GM20000 (cell line): ENCODE measurements at places on chromosomes 4 and X.
A peak's percentile ranks its signal among the peaks of the same experiment; 100 is the strongest.

DNA sequence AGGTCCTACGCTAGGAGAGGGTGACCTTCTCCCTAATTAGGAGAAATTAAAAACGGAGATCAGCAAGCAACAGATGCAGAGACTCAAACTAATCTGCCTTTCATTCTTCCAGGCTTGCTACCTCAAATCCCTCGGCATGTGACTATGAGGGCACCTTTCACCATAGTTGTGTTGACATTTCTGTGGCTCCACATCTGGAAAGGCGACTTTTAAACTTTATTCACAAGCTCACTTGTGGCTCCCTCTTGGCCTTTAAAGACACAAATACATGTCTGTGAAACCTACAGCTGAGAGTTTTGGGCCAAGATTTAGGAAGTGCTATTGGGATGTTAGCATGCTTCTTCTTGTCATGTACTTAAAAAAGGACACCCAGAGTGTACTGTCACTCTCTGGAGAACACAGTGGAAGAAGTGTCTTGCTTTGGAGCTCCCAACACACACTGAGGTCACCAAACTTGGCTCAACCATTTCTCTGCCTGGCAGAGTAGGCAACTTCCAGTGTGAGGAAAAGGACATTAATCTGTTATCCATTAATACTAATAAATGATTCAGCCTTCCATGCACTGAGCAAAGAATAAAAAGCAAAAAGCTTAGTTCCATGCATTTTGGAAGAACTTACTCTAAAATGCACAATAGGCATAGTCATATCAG lies 60.1 kb downstream of the LDB2 start:
- no peak for DNase-seq

- no peak for DNase-seq
These were observed 167.7 kb downstream of the DCAF12L2 start for GRCh38 chrX:125998432-125998831.

DNA sequence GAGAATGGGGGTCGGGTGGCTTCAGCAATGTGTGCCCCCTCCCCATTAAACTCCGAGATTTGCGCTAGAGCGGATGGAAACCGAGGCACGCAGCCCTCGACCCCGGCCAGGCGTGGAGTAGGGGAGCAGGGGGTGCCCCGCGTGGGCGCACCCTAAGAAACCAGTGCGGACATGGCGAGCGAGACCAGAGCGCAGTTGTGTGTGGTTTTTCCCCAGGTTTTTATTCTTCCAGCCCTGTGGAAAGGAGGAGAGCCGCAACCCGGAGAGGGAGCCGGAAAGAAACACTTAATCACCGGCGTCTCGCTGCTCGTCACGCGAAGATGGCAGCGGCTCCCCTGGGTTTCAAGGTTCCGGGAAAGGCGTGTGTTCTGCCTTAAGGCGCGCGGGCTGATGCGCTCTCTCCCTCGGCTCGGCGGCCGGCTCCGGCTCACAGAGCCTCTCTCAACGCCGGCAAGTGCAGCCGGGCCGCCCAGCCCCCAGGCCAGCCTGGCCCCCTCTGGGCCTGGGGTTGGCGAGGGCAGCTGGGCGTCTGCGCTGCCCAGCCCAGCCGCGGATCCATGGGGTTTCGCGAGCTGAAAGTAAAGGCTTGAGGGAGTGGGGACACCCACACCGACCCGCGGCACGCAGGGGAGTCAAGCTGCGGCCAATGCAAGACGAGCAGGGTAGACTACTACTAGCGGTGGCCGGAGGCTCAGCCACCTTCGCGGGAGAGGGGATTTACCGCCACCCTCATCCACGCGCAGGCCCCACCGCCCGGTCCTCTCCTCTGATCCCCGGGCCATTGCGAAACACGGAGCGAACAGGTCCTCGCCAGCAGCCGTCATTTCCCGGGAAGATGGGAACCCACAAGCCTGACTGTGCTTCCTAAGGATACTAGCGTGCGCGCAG lies 74.0 kb upstream of the BCOR start:
- DNase-seq = peak; percentile 28

DNA sequence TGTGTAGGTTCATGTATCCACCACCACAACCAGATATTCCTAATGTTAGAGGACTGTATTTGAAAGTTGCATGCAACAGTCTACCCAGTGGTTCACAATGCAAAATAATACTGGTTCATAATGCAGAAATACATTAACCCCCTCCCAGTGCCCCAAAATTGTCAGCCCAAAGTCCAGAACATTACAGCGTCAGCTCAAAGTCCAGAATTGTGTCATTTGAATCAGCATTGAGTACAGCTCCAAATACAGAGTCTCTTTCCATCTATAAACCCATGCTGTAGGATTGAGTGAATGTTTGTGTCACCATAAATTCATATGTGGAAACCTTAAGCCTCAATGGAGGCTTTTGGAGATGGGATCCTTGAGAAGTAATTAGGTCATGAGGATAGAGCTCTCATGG lies 54.0 kb downstream of the MCUB start:
- DNase-seq = no peak

- DNase-seq = no peak
These were observed 47.1 kb downstream of the FAM193A start for GRCh38 chr4:2583517-2583916.

- DNase-seq = no peak
These were observed 4.5 kb upstream of the TMEM255A start for GRCh38 chrX:120315776-120316175.

- no peak for DNase-seq
These were observed 2.1 kb downstream of the GSTCD start for GRCh38 chr4:105710678-105711077.

DNA sequence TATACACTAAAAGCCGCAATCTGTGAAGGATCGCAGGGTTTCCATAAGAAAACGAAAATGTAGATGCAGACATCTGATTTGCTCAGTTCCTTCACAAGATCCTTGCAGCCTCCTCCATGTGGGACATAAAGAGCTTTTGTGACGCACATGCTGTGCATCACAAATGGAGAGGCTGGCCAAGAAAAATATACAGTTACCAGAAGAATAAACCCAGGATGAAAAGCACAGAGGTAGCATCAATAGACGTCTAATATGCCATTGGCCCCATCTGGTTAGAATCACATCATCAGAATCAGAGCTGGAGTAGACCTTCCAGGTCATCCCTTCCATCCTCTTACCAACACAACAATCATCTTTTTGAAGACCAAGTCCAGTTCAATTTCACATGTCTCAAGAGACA lies 517.4 kb downstream of the RAB28 start:
- DNase-seq = no peak

DNA sequence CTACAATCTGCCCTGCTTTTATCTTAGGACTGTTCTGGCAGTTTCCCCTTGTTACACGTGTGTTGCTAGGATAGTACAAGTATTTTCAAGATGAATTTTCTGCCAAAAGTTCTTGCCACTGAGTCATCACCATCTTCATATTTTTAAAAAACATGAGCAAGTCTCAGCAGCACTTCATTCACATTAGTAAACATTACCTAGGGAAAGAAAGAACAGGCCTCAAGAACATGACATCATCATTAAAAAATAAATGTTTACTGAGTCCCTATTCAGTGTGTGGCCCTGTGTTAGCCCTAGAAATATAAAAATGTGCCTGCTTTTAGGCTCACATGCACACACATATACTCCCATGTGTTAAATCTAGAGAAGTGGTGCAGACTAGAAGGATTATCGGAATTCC lies 18.7 kb upstream of the GPC3 start:
- no peak for DNase-seq

GRCh38 chrX:135707880-135708279 lies 5.6 kb upstream of the CT45A1 start:
- peak; percentile 17 for DNase-seq

DNA sequence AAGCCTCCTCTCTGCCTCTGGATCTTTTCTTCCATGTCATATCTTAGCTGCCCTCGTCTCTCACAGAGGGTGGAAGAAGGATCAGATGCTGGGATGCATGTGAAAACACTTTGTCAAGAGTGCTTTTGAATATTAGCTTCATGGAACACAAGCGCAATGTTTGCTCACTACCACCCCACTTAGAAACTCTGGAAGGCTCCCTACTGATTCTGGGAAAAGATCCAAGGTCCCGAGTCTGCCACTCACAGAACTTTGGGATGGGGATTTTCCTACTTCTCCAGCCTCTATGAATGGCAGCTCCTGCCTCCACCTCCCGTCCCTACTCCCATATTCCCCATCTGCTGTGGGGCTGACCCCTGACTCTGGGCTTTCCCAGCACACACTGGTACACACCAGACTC lies 40.2 kb upstream of the CRMP1 start:
- DNase-seq = no peak

GRCh38 chrX:115363372-115363771 lies 73.9 kb downstream of the LUZP4 start:
- no peak for DNase-seq

- no peak for DNase-seq
These were observed 226.1 kb downstream of the COX18 start for GRCh38 chr4:72843466-72843865.

DNA sequence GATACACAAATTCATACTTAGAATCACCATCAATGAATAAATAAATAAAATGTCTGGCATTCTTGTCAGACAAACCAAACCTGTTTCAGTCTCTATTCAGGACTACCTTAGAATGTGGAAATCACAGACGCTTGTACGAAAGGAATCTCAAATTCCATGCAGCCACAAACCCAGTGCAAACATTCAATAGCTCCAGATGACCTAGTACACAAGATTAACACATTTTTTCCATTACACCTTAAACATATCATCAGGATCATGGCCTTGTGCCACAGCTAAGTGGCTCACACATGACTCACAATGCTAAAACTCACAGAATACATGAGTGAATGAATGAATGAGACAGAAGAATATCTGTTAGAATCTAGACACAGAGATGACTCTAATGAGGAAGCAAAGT lies 134.2 kb downstream of the PWWP3B start:
- no peak for DNase-seq

- DNase-seq = no peak
These were observed 549 bp upstream of the XG start for GRCh38 chrX:2751291-2751690.

- DNase-seq = no peak
These were observed 40.2 kb downstream of the HOPX start for GRCh38 chr4:56640621-56641493.

GRCh38 chr4:12852338-12853307 lies 631.5 kb downstream of the RAB28 start:
- DNase-seq = peak; percentile 24

DNA sequence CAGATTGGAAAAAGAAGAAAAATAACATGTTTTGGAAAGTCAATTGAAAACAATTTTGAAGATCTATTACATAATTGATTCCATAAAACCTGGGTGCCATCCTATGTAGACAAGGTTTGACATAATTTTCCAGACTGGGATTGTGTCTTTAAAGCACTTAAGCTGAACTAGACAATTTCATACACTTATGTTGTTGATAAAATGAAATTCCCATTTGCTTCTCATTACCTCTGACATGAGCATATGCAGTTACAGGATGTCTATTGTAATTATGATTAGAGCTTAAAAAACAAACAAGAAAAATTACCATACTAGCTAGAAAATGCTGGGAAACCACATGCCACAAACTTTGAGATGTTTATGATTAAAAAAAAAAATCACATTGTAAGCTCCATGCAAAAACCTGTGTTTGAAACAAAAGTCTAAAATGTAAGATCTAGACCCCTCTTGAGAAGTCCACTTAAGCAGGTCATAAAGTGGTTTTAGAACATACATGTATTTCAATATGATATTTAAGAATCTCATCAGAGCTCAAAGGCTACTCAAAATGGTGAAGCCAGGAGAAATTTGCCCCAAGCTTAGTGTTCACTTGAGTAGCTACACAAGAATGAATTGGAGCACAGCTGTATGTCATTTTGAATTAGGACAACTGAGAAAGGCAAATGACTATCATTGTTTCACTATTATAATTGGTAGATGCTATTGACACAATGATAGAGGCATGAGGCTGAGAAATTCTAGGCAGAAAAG lies 181.1 kb upstream of the PABPC4L start:
- no peak for DNase-seq

DNA sequence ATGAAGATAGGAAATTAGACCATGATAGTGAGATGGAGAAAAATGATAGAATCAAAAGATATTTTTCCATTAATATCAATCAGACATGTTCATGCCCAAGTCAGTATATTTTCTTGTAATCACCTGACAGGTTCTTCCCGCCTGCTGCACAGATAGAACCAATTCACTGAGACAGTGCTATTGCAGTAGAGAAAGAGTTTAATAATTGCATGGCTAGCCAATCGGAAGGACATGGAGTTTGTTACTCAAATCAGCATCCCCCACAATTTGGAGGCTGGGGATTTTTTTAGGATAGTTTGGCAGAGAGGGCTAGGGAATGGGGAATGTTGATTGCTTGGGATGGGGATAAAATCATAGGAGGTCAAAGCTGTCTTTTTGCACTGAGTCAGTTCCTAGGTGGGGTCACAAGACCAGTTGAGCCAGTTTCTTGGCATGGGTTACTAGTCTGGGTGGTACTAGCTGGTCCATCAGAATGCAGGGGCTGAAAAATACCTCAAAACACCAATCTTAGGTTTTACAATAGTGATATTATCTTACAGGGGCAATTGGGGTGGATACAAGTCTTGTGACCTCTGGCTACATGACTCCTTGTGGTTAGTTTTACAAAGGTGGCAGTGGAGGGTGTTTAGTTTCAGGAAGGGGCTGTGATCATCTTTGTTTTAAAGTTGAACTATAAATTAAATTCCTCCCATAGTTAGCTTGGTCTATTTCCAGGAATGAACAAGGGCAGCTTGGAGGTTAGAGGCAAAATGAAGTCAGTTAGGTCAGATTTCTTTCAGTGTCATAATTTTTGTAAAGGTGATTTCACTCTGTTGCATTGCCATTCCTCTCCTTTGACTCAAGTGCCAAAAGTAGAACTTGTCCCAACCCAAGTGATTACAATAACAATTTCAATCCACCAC lies 100.3 kb upstream of the PDE5A start:
- no peak for DNase-seq

DNA sequence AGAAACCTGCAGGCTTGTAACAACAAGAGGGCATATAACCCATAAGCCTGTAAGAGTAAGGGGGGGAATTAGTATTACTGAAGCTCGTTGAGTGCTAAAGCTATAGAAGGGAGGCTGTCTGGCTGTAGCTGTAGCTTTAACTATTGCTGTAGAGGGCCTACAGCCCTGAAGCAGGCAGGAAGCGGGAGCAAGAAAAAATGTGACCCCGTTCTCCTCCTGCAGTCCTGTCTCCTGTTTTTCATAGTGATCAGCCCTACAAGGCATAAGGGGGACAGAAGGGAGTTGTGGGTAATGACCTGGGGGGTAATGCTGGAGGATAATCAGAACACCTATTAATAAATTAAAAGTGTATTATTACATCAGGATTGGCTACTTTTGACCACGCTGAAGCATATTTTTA lies 206.9 kb upstream of the MAB21L2 start:
- DNase-seq = no peak

DNA sequence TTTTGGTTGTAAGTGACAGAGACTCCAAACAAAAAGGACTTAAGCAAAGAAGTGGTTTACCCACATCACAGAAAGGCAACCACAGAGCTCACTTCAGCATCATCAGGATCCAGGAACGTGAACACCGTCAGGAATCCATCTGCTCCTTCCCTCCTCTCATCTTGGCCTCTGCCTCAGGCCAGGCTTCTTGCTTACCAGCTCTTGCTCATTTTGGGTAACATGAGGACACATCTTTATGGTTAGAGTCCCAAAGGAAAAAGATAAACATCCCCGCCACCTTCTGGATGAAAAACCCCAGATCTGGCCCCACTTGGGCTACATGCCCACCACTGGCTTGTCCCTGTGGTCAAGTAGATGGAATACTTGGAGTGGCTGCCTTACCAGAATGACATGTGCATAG lies 176.8 kb upstream of the RPL34 start:
- DNase-seq = no peak

GRCh38 chr4:87530868-87531267 lies 1.7 kb upstream of the SPARCL1 start:
- no peak for DNase-seq
